ENCODE measurements at places on chromosomes 16 and 17.

GRCh38 chr17:43554857-43555256, 8.7 kb upstream of the ETV4 start:
- DNase-seq: no peak

DNA sequence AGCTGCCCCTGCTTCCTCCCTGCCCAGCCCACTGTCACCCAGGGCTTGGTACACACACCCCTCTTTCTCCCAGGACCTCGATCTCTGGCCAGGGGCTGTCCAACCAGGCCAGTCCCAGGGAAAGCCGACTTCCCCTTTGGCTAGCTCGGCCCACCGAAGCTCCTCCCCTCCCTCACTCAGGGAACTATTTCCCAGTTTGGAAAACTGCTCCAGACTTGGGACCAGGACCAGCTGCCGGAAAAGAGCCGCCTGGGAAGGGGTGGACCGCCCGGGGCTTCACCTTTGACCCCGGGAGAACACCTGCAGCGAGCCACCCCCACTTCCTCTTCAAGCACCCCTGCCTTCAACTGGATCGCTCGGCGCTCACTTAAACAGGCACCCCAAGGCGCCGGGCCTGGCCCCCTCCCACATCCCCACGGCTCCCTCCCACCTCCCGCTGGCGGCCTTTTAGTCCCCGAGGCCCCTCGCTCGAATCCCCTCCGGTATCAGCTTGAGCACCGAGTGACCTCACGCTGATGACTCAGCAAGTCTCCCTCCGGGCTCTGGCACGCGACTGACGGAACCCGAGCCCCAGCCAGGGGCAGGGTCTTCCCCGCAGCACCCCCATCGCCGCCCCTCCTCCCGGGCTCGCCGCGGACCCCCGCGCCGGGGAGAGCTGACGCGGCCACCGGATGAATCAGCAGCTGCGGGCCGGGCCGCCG, 934 bp downstream of the MAFG start:
- peak; percentile 60 for DNase-seq

DNA sequence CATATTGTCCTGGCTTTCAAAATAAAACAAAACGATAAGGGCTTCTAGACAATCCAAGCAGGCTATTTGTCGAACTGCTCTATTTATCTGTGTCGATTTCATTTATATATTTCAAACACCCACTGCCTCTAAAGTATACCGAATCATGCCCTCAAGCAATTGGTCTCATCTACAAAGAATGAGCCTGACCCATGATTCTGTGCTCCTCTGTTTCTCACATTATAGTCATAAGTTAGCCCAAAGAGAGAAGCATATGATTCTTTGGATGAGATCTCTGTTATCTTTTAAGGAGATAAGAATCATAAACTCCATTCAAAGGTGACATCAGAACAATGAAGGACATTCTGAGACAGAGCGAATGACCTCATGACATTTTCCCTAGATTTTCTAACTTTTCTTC, 191.1 kb downstream of the MAP2K6 start:
- no peak for DNase-seq

DNA sequence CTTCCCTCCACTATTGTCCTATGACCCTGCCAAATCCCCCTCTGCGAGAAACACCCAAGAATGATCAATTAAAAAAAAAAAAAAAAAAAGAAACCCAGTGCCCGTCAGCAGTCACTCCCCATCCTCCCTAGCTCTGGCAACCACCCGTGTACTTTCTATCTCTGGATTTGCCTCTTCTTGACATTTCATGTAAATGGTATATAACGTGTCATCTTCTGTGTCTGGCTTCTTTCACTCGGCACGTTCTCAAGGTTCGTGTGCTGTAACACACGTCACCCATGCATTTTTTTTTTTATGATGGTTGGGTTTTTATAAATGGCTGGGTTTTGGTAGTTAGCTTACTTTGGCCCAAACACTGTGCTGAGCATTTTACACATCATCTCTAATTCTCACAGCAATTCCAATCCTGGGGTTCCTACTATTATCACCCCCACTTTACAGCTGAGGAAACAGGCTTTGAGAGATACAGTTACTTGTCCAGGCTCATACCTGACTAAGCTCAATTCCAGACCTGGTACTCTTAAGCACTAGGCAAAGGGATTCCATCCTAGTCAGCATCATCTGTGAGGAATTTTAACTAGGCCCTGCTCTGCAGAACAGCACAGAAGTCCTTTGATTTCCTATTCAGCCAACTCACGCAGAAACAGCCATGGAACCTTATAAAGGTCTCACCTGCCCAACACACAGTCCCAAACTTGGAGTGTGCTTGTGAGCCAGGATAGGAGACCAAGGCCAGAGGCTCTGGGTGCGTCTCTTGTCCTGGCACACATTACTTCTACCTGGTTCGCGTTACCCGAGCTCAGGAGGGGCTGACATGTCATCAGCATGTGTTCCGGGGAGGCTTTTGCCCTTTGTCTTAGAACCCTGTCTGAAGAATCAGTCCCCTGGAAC, 11.7 kb downstream of the NDUFAB1 start:
- no peak for DNase-seq

DNA sequence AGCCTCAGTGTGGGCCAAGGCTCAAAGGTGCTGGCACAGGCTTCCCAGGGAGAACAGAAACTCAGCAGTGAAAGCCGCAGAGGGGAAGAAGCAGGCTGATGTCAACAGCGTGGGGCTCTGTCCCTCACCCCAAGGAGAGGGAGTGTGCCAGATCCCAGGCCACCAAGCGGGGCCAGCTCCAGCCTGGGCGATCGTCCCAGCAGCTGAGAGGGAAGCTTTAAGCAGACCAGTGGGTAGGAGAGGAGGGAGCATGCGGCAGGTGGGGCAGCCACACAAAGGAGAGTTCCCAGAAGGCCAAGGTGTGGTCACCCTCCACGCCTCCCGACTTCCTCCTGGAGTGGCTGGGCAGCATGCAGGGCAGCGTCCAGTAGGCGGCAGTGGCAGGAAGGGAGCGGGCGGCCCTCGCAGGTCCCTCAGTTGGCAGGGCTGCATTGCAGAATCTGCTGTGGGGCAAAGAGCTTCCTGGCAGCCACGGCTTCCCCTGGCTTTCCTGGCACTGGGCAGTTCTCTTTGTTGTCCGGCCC, 6.0 kb downstream of the SYNGR2 start:
- no peak for DNase-seq

DNA sequence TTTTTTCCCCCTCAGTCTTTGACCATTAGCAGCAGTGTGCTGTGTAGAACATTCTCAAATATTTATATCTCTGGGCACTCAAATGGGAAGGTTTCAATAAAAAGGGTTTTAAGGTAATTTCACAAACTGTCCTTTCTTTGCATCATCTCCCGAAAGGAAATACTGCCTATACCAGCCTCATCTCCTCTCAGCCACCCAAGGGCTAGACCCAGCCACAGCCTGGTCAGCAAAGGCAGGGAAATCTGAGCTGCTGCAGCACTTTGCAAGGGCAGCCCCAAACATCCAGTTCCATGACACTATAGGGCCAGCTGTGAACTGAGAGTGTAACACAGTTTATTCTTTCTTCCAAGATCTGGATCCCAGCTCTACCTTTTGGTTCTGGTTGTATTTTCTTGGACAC, 28.9 kb downstream of the TMEM11 start:
- DNase-seq: no peak

DNA sequence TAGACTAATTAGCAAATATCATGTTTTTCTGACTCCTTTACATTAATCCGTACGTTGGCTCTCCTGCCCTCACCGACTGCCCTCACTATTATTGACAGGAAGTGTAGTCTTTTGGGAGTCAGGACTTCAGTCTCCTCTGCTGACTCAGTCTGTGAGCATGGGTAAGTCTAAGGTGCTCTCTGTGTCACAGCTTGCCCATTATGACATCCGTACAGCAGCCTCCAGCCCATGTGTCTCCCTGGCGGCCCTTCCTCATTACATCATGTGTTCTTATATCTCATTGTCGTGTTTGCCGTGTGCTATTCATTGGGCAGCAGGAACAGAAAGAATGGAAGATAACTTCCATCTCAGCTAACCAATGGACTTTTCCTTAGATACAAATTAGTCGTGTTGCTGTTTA, 77.5 kb downstream of the MRTFB start:
- DNase-seq: no peak

DNA sequence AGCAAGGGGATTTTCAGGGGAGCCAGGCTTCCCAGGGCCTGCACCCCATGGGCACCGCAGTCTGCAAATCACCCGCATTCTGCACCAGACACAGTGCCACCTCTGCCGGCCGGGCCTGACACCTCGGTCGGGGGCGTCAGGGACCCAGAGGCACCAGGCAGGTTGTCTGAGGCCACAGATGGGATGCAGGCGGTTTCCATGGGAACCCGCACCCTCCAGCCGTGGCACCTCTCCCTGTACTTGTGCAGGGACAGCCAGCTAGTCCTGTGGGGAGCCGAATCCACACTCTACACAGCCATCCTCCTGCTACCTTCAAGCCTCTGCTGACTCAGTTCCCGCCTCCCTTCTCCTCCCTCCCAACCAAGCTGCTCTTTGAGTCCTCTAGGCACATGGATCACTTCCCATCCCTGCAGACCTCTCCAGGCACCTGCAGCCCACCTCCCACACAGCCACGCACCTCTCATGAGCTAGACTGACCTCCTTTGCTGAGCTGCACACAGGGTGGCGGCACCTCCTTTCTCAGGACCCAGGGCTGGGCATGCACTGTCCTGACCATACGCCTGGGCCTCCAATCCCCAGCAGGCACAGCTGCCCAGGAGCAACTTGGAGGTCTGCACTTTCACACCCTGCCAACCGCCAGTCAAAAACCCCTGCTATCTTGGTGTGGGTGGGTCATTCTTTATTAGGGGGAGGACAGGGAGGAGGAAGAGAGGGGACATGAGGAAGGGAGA, 119.5 kb downstream of the C16orf78 start:
- DNase-seq: no peak

DNA sequence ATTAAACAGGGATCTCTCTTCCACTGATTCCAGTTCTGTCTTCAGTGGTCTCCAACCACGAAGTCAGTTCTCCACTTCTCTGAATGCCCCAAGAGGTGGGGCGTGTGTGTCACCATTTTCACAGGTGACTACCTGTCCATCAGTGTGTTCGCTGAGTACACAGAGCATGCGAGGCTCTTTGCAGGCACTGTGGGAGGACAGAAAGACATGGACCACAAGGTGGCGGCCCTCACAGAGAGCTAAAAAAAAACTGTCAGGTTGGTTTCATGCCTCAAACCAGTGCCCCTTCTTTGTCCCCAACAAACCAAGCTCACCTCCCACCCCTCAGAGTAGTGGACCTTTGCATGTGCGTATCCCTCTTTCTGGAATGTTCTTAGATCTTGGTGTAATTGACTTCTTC, 13.8 kb downstream of the EMP2 start:
- no peak for DNase-seq

GRCh38 chr17:77528516-77529327, 388.0 kb downstream of the SEC14L1 start:
- DNase-seq: no peak

- no peak for DNase-seq
These were observed 5.1 kb downstream of the HS3ST3B1 start for GRCh38 chr17:14305785-14306496.

DNA sequence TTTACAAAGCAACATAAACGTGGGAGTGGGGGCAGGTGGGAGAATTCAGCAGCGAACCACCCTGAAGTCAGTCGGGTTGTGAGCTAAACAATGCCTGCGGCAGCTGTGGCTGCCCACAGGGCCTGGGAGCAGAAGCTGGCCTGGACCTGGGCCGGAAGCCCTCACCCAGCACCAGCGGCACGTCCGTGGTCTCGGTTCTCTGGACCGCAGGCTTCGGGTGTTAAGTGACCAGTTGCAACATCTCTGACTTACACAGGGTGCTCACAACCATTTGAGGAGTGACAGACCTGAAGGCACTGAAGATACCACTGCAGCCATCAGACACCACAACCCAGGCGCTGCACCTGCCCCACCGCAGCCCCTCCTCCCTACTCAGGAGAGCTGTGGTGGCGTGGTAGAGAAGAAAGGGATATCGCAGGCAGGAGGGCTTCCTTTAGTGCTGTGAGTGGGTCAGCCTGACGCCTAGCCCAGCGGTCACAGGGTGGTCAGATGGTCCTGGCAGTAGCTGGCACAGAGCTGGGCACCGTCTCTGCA, 33.8 kb downstream of the CBFA2T3 start:
- no peak for DNase-seq

DNA sequence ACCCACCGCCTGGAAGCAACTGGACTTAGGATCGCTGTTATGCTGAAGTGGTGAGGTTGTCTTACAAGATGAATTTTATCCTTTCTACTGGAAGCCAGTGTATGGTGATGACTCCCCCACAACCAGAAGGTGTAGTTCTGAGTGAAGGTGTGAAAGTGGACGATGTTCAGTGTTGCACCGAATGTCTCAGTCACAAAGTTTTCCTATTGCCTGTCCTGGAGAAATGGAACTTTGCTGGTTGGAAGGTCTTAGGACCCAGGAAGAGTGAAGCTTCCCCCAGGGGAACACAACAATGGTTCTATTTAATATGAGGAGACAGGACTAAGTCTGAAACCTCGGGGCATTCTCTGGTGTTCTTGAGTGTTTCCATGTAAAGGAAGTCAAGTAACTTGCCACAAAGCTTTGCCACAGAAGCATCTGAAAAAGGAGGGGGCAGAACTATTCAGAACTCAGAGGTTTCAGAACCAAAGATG, 44.2 kb downstream of the USP22 start:
- no peak for DNase-seq

GRCh38 chr17:5915337-5915736, 154.8 kb upstream of the WSCD1 start:
- no peak for DNase-seq

GRCh38 chr16:191831-192230, 11.6 kb downstream of the HBQ1 start:
- DNase-seq: no peak

GRCh38 chr16:84579936-84580335, 37.9 kb downstream of the COTL1 start:
- DNase-seq: no peak

- DNase-seq: no peak
These were observed 16.7 kb downstream of the DRC7 start for GRCh38 chr16:57711346-57711745.

GRCh38 chr17:79272220-79272619, 197.6 kb downstream of the ENGASE start:
- no peak for DNase-seq

GRCh38 chr17:14078027-14078426, 8.7 kb downstream of the COX10 start:
- DNase-seq: no peak

- DNase-seq: no peak
These were observed 78.5 kb downstream of the XYLT1 start for GRCh38 chr16:17392127-17392856.

DNA sequence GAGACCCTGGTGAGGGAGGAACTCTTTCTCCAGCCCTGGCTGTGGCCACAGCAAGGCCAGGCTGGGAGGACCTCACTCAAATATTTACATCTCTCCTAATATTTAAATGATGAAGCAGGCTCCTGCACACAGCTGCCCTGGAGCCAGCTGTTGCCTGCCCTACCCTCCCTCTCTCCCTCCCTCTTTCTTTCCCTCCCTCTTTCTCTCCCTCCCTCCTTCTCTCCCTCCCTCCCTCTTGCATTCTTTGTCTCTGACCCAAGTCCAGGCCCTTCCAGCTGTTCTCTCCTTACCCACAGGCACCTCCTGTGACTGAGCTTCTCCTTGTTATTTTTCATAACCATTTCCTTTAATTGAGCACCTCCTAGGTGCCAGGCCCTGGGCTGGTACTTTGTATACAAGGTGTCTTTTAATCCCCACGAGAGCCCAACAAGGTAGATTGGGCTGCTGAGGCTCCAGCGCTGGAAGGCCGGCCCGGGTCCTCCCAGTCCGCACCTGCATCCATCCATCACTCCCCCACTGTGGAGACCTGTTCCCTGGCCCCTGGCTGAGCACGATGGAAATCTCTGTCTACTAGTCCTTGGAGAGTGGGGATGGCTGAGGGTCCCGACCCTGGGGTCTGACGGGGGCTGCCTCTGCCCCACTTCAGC, 242.3 kb downstream of the SEC14L1 start:
- no peak for DNase-seq

- DNase-seq: no peak
These were observed 3.5 kb downstream of the G6PC1 start for GRCh38 chr17:42904110-42904469.

Measured in activated CD4-positive, alpha-beta T cell treated with anti-CD3 and anti-CD28 coated beads, Interleukin-2, amount 50 U/mL, for 4 hours (primary cell).